ENCODE measurements at places on chromosomes 1 and 21. TPM values are rescaled to one million over a fixed set of nuclear protein-coding genes. Genes with fewer than 3 reads are reported as not detected.

DNA sequence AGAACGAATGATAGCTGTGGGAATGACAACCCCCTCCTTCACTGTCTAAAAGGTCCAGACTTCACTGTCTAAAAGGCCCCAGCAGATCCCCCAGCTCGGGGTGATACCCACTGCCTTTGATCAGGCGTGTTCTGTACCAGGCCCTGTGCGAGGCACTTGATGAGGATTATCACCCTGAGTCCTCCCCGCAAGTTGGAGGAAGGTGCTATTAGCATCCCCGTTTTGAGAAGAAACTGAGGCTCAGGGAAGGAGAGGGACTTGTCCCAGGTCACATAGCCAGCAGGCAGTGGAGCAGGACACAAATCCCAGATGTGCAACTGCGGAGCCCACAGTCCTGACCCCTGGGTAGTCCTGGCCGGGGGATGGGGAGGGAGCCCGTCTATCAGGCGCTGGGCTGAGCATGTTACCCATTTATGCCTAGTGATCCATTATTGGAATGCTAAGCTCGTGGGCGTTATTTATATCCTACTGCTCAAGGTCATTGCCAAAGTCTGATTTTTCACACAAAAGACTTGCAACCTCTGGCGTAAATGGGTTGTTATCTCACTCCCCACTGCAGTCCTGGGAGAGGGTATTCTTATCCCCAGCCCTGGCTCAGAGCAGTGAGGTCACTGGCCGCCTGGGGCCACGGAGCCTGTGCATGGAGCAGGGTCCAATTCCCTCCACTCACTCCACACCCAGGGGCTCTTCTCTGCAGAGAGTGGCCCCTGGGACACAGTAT lies 722.2 kb downstream of the MATN1 start:
- no peak for DNase-seq

- no peak for DNase-seq
Observed at GRCh38 chr1:226309398-226310244, 657 bp upstream of the LIN9 start.

DNA sequence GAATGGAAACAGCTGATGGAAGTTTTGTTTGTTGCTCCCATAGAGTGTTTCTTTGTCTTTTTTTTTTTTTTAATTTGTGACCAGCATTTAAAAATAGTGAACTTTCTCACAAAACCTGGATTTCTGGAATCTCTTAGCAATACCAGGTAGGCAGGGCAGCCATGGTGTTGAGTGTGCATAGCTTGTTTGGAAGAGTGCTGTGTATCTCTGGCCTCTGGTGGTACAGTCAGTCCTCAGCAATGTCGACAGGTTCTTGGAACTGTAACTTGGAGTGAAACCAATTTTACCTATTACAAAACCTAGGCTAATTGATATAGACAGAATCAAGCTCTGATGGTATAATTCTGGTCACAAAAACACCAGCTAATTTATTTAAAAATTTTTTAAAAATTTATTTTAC lies 6.7 kb downstream of the AADACL3 start:
- DNase-seq = no peak

GRCh38 chr21:31558189-31558961 lies 101.1 kb upstream of the SOD1 start:
- no peak for DNase-seq

DNA sequence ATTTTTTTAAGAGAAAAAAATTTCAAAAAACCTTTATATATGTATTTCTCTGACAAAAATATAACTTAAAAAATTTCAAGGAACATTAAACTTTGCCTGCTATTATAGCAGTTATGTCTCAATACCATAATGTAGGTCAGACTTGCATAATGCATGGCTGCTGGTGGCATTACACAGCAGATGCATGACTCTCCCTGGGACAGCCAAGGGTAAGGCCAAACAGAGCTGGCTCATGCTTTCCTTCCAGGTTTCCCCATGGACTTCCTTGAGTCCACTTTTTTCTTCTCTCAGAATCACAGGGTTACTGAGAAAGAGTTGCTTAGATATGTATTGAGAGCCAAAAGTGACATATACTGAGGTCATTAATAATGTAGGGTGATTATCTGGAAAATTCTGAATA lies 43.7 kb downstream of the RHOU start:
- no peak for DNase-seq

- no peak for DNase-seq
Observed at GRCh38 chr1:35885961-35886558, 3.1 kb downstream of the AGO1 start.

DNA sequence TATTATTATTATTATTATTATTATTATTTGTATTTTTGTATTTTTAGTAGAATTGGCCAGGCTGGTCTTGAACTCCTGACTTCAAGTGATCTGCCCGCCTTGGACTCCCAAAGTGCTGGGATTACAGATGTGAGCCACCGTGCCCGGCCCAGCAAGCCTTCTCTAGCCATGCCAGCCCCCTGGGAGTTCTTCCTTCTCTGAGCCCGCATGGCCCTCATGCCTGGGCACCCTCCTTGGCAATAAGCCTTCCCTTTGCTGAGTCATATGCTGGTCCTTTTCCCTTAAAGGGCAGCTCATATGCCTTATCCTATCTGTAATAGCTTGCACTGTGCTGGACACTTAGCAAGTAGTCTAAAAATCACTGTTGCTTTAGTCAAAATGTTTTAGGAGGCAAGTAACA lies 8.5 kb upstream of the NBL1 start:
- no peak for DNase-seq

- DNase-seq = no peak
Observed at GRCh38 chr1:204685236-204686006, at the start of gene LRRN2. TSS of gene LRRN2 (minus strand) at chr1:204685738. CDS start at chr1:204619992, 65,746 bp downstream.

DNA sequence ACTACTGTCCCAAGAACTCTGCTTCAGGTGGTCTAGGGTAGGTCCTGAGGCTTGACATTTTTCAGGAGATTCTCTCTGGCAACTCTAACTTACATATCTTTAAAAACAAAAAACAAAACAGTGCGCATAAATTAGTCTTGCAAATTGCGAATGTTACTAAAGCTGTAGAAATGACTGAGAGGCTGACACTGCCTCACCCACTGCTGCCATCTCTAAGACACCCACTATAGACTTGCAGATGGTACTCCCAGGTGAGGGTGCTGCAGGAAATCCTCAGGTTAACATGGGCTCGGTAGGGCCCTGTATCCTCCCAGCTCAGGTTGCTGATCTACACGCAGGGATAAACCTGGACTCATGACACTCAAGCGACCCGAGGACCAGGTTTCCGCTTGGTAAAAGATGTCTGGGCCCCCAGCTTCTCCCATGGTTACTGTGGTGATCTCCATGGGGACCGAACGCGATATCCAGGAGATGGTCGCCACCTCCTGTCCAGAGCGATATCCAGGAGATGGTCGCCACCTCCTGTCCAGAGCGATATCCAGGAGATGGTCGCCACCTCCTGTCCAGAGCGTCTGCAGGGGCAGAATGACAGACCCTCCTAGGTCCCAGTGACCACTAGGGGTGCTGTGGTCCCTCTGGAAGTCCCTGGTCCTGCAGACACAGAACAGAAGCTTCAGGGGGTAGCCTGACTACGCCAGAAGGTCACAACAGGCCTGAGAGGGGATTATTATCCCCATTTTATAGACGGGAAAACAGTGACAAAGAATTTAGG lies 16.2 kb upstream of the LY9 start:
- DNase-seq = no peak

GRCh38 chr1:88990426-88990825 lies 2.0 kb downstream of the KYAT3 start:
- no peak for DNase-seq

DNA sequence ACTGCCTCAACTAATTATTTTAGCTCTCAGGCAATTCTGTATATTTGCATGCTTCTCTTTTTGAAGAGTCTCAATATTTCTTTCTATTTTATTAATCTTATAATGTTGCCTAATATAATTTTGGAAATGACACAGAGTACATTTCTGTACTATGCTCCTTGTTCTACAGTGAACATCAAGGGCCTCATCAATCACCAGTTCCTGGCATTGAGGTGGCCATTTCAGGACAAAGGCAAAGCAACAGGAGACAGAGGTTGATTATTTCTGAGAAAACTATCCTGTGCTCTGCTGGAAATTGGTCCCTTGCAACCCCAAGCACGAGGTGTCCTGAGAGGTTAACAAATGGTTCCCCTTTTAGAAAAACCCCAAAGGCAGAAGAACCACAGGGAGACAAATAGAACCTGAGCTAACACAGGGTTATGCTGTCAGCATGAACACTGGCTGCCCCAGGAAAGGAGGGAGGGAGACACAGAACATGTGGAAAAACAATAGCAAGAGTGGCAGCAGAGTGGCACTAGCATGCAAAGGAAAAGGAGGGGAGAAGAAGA lies 63.9 kb upstream of the VAV3 start:
- no peak for DNase-seq

The KPRP gene
- not detected for total RNA-seq

The KLHL21 gene
- 33.8 TPM for total RNA-seq

The PRPF38B gene
- 134 TPM for total RNA-seq

The NES gene
- total RNA-seq = not detected

Data from T-helper 17 cell (primary cell).